ENCODE measurements at places on chromosomes 3 and 15.

- DNase-seq = no peak
These were observed 58.5 kb downstream of the ADAMTS7 start for GRCh38 chr15:78752492-78753358.

DNA sequence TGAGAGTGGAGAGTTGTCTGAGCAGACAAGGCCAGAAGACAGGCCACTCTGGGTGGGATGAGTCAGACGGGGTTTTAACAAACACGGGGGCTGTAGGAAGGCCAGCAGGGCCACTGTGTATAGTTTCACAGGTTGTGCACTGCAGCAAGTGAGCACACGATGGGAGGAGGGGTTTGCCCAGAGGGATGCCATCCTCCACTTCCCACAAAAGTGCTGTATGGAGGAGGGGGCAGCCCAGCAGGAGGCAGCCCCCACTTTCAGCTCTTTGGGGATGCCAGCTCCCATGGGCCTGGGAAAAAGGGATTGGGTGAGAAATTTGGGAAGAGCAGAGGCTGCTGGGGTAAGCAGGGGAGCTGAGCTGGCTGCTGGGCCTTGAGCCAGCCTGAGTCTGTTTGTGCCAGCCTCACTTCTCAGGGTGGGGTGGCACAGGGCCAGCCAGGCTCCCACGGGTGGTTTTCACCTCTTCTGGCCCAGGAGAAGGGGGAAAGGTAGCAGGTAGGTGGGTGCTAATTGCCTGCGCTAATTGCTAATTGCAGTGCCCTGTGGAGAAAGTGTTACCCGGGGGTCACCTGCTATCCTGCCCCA is 6.7 kb downstream of the ZBTB47 start:
- DNase-seq = no peak

DNA sequence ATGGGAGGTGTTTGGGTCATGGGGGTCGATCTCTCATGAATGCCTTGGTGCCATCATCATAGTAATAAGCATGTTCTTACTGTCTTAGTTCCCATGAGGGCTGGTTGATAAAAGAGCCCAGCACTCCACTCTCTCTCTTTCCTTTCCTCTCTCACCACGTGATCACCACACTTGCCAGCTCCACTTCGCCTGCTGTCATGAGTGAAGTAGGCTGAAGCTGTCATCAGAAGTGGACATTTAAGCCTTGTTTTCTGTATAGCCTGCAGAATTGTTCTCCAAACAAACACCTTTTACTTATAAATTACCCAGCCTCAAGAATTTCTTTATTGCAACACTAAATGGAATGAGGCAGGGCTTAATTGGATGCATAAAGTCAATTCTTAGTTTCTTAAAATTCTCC is 6.1 kb downstream of the OR5H1 start:
- no peak for DNase-seq

GRCh38 chr3:141789281-141789680 is 26.1 kb downstream of the GRK7 start:
- DNase-seq = no peak

GRCh38 chr3:179921500-179921899 is 115.2 kb downstream of the PEX5L start:
- no peak for DNase-seq

DNA sequence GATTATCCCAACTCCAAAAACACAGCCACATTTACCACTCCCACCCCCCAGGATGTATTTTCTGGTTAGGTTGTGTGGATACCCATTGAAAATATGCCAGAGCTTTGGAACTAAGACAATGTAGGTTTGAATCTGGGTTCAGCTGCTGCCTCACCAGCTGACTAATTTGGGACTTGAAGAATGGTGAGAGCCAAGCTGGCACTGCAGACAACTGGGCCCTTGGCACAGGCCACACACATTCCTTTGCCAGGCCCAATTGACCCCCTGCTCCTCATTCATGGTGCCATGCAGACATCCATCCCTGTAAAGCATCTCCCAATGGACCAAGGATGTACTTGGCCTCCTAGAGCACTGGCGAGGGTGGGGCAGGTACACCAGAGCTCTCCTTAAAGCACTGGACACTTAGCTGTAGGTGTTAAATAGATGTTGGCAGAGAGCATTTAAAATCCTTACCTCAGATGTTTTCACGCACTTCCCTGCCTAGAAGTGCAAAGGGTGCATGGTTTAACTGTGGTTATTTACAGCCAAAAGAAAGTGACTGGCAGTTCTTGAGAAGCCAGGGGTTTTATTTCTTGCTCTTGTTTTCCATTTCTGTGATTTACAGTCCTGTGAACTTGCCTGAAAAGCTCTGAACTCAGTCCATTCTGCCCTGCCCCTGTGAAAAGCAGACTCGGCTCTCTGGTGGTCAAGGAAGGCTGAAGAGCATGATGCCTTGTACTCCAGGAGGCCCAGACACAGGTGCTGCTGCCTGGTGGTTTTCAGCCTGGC is 138.5 kb downstream of the CLSTN2 start:
- no peak for DNase-seq

DNA sequence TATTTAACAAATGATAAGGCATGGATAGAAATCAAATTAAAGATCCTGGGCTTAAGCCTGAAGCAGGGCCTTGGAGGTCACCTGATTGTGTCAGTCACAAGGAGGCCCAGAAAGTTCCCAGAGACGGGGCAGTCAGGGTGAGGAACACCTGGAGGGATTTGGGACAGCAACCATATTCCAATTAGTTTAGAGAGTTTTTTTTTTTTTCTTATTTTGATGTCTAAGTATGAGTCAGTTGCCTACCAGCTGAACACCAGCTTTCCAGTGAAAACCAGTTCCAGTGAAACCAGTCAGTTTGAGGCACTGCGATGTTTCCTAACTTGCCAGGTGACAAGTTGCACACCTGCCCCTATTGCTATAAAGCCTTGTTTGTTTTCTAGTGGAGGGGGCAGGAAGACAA is 350.7 kb upstream of the AZI2 start:
- no peak for DNase-seq

DNA sequence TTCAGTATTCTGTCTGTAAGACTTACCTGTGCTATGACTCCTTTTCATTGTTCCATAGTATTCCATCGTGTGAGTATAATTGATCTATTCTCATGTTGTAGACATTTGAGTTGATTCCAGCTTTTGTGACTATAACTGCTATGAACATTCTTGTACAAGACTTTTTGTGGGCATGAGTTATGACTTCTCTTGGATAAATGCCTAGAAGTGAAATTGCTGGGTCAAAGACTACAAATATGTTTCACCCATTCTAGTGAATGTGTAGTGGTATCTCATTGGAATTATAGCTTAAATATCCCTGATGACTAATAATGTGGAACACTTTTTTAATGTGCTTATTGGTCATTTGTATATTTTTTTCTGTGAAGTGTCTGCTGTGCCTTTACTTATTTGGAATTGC is 27.6 kb upstream of the NPHP3 start:
- no peak for DNase-seq

- DNase-seq = no peak
These were observed 36.7 kb downstream of the MYH15 start for GRCh38 chr3:108473711-108474110.

DNA sequence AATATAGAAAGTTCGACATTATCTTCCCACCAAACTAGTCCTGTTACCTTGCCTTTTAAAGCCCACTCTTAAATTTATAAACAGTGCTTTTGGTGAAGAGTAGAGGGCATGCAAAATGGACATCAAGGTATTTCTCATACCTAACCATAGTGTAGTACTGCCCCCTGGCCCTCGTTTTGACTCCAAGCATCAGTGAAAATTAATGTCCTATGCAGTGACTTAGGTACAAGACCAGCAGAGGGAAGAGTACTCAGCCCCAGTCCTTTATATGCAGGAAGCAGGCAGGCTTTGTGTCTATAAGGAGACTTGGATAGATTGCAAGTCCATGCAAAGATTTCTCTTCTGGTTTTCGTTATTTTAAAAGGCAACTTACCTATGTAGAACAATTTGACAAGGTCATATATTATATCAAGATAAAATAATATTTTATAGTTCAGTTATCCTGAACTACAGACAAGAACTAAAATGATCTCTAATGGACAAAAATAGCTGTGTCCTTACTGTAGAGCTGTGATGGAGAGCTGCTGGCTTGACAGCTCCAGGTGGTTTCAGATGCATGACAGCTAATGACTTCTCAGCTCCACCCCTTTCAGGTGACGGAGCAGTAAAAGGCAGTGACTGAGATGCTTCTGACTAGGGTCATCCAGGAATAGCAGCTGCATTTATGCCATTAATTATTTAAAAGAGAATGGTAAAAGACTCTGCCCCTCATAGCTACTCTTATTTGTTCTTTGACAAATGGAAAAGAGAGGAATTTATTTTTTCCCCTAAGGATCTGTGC is 646.1 kb downstream of the SQOR start:
- no peak for DNase-seq

- no peak for DNase-seq
These were observed 126.3 kb upstream of the ABI3BP start for GRCh38 chr3:101119535-101119934.

DNA sequence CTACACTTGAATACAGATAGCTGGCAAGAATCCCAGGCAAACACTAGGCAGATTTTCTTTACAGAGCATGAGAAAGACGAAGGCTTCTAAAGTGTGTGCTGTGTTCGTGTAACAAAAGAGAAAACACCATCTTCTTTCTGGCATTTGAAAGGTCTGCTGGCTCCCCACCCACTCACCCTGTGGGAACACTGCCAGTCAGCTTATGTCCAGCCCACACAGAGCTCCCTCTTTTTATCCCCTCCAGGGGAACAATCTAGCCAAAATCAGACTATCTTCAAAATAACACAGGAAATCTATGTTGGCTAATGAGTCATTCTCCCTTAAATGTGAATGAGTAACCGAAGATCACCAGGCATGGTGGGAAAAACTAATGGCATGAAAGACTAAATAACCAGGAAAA is 45.6 kb upstream of the PAQR5 start:
- no peak for DNase-seq

DNA sequence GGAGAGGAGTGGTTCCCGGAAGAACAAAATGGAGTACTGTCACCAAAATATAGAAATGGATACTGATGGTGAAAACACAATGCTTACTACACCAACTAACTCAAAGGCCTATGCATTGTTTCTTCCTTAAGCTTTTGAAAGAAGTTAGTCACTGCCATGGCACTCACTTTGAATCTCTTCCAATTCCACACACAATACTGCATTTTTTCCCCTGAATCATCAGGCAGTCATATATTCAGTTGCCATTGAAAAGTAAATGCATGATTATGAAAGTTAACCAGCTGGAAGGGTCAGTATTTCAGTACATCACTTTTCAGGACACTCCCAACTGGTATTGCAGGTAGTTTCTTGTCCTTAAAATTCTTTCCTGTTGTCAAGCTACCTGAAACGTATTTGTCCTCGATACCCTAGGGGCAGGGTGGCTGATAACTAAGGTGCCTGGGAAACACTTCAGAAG is 9.0 kb upstream of the LRRFIP2 start:
- DNase-seq = no peak

DNA sequence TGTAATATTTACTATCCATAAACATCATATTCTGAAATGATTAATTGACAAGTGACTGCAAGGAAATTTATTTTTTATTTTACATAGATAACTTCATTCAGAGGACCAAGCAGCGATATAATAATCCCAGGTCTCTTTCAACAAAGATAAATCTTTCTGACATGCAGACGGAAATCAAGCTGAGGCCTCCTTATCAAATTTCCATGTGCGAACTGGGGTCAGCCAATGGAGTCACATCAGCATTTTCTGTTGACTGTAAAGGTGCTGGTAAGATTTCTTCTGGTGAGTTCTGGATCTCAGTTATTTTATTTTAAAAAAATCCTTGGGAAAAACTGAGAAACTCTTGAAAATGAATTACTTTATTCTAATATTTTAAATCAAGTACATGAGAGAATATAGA is 23.3 kb downstream of the SEC22A start:
- no peak for DNase-seq

DNA sequence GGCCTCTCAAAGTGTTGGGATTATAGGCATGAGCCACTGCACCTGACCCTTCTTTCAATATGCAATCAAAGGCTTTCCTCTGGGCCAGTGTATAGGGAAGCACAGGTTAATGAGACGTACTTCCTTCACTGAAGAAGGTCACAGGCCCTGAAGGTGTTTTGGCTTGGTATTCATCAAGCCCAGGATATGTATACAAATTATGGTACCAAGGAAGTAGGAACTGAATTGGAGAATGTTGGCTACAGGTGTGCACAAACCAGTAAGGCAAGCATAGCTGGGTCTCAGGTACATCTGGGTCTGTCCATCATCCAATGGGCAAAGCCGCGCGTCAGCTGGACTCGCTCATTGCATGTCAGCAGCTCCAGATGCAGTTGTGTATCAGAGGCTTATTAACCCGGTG is 237.9 kb downstream of the ADAMTS17 start:
- DNase-seq = peak; percentile 7

- DNase-seq = no peak
These were observed 99.7 kb downstream of the DAPK2 start for GRCh38 chr15:63946524-63947065.

DNA sequence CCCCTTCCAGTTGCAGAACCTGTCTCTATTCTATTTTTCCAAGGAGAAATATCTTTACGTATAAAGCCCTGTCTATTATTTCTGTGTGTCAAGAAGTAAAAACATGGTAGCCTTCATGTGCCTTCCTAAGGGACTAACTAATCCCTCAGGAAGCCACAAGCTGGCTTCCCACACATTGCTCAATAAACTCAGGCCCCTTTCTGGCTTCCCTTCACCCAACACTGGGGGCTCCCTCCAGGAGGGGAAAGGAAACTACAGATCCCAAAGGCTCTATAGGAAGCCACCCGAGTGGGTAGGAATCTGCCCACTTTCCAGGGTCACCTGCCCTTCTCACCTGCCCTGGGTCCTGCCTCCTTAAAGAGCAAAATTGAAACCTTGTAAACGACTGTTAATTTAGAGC is 4.6 kb downstream of the TLE3 start:
- DNase-seq = no peak

GRCh38 chr15:79197285-79197684 is 85.2 kb upstream of the ANKRD34C start:
- DNase-seq = no peak

GRCh38 chr3:775178-775880 is 317.5 kb upstream of the CNTN6 start:
- DNase-seq = no peak
